H54 (cell line): ENCODE measurements at places on chromosomes 2 and 18.

- DNase-seq, result no peak
Observed at GRCh38 chr2:168244318-168244717, 3.1 kb downstream of the STK39 start.

GRCh38 chr2:121197369-121198091 is 87.5 kb downstream of the TFCP2L1 start:
- peak; percentile 49 for DNase-seq

DNA sequence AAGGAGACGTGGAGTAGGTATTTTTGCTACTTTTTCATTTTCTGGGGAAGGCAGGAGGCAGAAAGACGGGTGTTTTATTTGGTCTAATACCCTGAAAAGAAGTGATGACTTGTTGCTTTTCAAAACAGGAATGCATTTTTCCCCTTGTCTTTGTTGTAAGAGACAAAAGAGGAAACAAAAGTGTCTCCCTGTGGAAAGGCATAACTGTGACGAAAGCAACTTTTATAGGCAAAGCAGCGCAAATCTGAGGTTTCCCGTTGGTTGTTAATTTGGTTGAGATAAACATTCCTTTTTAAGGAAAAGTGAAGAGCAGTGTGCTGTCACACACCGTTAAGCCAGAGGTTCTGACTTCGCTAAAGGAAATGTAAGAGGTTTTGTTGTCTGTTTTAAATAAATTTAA is 3.4 kb downstream of the FZD7 start:
- DNase-seq, result no peak

DNA sequence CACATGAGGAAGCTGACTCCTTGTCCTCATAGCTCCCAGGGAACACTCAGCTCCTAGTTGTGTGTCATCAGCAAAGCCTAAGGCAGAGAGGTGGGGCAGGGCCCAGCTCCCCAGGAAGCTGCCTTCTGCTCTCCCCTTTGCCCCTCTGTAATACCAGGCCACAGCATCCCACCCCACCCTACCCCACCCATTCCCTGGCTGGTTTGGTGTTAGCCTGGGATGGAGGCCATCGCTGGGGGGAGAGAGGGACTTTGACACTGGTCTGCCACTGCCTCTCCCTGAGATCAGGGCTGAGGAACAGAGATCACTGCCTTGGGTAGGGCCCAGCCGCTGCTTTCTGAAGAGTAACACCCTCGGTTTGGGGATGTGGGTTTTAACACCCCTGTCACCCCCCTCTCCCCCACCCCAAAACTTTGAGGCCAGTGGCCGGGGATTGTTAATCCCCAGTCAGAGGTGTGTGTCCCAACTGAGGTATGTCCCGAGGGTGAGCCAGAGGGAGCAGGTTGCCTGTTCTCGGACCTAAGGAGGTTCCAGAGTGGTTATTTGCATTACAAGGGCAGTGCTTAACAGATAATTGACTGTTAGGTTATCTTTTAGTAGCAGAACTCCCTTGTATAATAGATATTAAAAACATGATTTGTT is 41.4 kb downstream of the TET3 start:
- peak; percentile 61 for DNase-seq

DNA sequence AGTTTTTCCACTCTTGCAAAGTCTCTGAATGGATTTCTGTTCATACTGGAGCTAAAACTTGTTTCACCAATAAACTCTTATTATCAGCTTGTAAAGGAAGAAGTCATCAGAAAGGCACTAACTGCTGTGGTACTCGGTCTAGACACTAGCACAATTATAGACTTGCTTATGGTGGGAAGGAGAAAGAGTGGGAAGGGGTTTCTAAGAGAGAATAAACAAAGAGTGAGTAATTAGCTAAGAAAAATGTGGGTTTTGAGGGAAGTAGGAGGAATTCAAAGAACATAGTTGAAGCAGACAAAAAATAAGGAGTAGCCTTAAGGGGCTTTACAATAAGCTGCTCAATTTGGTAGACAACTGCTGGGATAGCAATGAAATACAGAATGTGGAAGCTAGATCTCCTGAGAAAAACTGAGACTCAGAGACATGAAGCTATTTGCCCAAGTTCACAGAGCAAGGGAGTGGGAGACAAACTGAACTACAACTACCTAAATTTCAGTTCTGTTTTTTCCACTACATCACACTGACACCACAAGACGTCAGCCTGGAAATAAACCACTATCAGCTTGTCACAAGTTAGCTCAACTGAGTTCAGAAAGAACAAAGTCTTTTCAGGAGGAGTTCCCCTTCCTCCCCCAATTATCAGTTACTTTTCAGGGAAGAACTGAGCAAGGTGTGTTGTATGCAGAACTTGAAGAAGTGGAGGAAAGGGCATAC is 59.7 kb downstream of the MAP4K3 start:
- no peak for DNase-seq

DNA sequence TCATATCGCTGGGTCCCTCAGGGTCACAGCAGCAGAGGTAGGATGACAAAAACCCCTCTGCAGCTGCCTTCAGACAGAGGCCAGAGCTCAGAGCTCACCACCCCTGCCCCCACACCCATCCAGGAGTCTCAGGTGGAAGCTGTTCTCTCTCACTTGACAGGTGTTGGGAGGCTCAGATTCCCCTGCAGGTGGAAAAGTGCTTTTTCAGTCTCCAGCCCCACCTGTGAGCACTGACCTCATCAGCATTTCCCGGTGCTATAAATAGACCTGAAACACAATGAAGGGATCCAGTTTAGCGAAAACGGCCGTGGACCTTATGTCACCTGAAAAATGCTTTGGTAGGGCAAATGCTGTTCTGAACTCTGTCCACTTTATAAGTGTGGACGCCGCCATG is 254.9 kb downstream of the NDUFA10 start:
- no peak for DNase-seq

DNA sequence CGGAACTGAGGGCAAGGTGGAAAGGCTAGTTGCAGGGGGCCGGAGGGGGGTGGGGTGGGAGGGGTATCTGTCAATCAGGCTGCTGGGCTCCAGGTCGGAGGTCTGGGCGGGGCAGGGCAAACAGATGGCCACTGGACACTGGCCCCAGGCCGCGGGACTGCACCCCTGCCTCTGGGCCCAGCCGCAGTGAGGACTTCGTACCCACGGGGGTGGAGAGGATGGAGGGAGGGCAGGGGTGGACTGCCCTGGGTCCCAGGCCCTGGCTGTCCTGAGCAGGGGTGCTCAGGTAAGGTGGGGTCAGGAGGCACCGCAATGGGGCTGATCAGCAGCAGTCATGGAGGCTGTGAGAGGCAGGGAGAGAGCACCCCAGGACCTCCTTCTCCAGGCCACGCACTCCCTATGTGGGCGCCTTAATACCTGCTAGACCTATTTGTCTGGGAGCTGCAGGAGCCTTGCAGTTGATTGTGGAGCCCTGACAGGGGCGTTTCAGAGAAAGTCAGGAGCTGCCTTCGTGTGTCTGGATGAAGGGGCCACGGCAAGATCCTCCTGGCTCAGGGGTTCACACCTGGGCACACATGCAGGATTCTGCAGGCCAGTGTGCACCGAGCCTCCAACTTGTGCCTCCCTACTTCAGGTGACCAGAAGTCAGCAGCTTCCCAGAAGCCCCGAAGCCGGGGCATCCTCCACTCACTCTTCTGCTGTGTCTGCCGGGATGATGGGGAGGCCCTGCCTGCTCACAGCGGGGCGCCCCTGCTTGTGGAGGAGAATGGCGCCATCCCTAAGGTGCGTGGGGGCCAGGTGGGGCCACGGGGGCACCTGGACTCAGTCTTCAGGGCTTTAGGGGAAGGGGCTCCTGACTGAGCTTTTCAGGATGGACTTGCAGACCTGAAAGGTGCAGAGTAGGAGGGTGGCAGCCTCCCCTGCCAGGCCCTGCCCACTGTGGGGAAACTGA is 1.5 kb downstream of the CTDSP1 start:
- DNase-seq, result no peak

- no peak for DNase-seq
Observed at GRCh38 chr2:145846982-145847381, 1327.1 kb upstream of the ZEB2 start.

- no peak for DNase-seq
Observed at GRCh38 chr2:117726747-117727146, 87.7 kb upstream of the DDX18 start.

GRCh38 chr2:209423562-209424198 is at the start of gene MAP2:
Gene MAP2, plus strand, starts transcription at chr2:209424047. Its CDS starts 229,124 bp downstream, at chr2:209653171.
- DNase-seq, result peak; percentile 77

DNA sequence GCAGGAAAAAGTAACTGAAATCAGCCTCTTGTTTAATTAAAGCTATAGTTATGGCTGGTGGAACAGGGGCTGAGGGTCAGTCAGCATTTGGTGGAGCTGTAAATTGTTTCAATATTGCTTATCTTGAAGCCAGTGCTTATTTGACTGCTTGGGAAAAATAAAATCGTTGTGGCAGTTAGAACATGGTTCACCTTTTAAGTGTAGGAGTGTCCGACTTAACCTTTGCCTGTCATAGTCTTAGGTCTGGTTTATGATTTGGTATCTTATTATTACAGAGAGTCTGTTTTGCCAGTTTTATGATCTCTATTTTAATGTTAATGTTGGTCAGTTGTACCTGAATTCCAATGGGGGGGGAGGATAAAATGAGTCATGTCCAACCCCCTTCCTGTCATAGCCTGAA is 27.2 kb upstream of the NOL4 start:
- no peak for DNase-seq

GRCh38 chr18:48855422-48856377 is 95.1 kb downstream of the SMAD7 start:
- no peak for DNase-seq
